ENCODE measurements at places on chromosomes 7 and 10.

- DNase-seq, result no peak
Measured at GRCh38 chr10:113213035-113213434, 263.0 kb downstream of the TCF7L2 start.

DNA sequence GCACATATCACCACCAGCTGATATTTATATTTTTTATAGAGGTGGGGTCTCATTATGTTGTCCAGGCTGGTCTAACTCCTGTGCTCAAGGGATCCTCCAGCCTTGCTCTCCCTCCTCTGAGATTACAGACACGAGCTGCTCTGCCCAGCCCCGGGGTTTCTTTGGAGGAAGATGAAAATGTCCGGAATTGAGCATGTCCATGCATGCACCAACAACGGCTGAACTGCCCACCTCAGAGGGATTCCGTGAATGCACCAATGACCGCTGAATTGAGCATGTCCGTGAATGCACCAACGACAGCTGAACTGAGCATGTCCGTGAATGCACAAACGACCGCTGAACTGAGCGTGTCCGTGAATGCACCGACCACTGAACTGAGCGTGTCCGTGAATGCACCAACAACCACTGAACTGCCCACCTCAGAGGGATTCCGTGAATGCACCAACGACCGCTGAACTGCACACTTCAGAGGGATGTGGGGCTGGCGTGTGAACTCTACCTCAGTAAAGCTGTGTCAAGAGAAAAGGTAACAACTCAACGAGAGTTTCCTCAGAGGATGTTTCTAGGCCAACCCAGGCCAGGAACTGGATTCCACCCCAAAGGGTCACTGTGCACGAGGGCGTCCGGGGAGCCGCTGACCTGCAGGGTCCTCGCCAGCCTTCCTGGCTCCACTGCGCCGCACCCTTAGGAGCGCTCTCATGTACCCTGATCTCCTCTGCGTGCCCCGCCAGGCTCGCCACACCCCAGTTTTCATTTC is 34.9 kb upstream of the INPP5A start:
- no peak for DNase-seq

- DNase-seq, result no peak
Measured at GRCh38 chr7:117848941-117849340, 24.3 kb downstream of the CTTNBP2 start.

GRCh38 chr10:26540601-26541000 is 102.5 kb downstream of the APBB1IP start:
- no peak for DNase-seq

DNA sequence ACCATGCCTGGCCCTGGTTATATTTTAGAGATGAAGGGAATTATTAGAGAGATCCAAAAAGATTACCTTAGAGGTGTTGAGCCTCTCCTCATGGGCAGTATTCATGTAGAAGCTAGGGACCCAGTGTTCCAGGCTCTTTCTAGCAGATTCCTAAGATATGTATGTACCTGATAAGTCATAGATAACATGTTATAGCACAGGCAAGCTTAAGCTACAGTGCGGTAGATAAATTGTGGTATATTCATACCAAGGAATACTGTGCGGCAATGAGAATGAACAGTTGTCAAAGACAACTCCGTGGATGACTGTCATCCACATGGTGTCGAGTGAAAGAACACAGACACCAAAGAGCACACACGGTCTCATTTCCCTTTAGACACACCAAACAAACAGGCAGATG is 53.1 kb downstream of the TACR2 start:
- DNase-seq, result no peak

GRCh38 chr7:152016947-152017346 is 8.5 kb upstream of the GALNT11 start:
- no peak for DNase-seq

GRCh38 chr7:107405559-107405958 is 64.3 kb upstream of the GPR22 start:
- DNase-seq, result no peak

- DNase-seq, result peak; percentile 1
Measured at GRCh38 chr7:144780071-144780608, 55.7 kb downstream of the TPK1 start.

DNA sequence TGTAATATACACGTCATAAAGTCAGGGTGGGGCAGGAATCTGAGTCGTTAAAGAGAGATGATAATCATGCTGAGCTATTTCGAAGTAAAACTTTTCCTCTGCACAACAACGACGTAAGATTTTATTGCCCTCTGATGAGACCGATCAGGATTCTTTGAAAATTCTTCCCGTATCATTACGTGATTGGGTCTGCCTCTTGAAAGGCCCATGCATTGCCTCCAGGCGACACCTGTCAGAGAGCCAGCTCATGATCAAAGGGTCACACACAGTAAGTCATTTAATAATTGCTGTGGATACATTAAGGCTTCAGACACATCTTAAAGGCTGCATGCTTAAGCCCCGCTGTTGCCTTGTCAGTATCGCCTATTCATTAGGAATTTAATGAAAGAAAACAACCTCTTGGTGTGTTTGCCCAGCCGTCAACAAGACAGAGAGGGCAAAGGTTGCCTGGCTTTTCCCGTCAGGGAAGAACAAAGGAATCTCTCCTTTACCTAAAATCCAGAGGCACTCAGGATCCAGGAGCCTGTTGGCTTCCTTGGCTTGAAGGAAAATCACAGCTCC is 189.0 kb upstream of the SH2B2 start:
- DNase-seq, result no peak

DNA sequence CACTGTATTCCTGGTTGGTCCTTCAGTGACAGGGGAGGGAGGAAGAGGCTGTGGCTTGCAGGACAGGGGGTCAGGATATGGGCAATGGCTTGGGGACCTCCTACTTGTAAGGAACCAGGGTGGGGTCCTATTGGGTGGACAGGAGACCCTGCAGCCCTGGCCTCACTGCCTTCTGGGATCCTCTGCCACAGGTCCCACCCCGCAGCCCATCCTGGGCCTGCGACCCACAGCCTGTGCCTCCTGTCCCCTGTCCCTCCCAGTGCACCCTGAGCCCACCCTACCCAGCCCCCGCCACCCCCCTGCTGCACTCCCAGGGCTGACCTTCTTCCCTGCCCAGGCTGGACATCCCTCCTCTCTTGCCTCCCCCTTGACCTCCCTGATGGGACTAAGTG is 58.7 kb upstream of the MYL10 start:
- DNase-seq, result no peak

GRCh38 chr7:152752200-152752912 is 7.2 kb upstream of the ACTR3B start:
- DNase-seq, result no peak

DNA sequence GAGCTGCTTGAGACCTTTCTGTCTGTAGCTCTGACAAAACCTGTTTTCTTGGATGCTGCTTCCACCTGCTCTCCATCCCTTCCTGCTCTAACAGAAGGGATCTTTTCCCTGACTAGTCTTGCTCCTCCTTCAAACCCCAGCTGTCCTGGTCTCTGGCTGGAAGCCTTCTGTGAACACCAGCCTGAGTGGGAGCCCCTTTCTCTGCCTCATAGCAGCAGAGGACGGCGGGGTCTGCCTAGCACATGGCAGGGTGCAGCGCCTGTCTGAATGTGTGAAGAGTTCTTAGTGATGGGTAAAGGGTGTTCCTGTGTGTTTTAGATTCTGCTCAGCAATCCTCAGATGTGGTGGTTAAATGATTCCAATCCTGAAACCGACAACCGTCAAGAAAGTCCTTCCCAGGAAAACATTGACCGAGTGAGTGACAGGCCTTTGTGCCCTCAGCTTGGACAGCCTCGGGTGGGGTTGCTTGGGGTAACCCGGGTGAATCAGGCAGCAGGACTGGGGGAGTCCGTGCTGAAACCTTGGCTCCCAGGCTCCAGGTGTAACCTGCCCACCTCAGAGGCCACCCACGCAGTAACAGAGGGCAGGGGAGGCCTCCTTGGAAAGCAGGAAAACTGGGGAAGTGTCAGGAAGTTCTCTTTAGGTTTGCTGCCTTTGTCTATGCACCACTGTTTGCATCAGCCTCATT is 34.1 kb downstream of the NUB1 start:
- no peak for DNase-seq

GRCh38 chr10:125248489-125248888 is 88.1 kb upstream of the CTBP2 start:
- DNase-seq, result no peak

DNA sequence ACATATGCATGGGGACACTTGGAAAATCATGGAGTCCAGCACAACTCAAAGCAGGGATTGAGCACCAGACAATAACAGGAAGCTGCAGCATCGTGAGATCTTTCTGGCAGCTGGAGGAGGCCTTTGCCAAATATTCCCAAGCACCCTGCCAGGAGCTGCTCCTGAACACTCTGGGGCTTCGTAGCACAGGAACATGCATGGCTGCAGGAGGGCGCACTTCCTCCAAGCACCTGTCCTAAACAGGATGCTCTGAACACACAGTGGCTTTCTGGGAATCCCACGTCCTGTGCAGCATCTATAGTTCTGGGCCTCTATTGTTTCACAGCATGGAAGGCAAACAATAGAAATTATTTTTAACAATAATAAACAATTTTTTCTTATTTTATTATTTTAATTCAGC is 4.1 kb downstream of the ABLIM1 start:
- no peak for DNase-seq

GRCh38 chr7:73437091-73437490 is 3.5 kb downstream of the FZD9 start:
- DNase-seq, result no peak

GRCh38 chr10:127918572-127918971 is 11.7 kb downstream of the PTPRE start:
- no peak for DNase-seq

DNA sequence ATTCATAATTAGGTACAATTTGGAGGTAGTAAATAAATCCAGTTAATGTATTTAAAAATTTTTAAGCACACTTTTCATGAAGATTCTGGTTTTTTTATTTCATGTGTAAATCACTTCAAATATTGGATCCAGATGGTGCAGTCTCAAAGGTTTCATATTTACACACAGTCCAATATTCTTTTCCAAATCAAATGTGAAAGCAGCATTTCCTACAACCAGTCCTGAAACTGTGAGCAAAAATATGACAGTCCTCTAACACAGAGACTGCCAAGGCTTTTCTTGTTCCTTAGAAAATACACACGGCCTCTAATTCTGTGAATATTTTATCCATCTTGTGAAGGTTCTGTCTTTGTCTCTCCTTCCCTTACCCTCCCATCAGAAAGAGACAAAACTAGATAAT is 645.9 kb downstream of the ARL4A start:
- no peak for DNase-seq

DNA sequence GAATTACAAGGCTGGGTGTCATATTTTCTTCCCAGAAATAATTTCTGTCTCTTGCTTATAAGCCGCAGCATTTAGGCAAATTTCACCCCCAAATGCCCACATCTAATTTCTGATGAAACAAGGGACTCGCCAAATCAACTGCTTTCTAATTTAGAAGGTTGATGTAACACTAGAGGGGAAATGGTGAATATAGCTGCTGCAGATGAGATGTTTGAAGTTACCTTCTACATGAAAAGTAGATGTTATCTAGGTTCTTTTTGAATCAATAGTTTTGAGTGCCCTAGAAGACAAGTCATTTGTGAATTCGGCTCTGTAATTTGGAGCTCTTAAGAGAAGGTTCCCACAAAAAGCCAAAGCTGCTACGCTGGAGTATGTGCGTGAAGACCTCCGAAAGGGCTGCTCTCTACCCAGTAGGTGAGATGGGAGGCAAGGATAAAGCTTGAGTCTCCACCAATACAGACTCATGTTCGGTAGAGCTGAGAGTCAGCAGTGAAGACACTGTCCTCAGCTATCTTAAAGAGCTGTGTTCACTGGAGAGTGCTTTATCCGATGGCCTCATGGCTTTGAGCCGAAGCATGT is 99.5 kb downstream of the FANK1 start:
- DNase-seq, result no peak

GRCh38 chr7:140981951-140982350 is 32.8 kb downstream of the MRPS33 start:
- no peak for DNase-seq

- no peak for DNase-seq
Measured at GRCh38 chr10:121597504-121598262, 561 bp downstream of the FGFR2 start.

DNA sequence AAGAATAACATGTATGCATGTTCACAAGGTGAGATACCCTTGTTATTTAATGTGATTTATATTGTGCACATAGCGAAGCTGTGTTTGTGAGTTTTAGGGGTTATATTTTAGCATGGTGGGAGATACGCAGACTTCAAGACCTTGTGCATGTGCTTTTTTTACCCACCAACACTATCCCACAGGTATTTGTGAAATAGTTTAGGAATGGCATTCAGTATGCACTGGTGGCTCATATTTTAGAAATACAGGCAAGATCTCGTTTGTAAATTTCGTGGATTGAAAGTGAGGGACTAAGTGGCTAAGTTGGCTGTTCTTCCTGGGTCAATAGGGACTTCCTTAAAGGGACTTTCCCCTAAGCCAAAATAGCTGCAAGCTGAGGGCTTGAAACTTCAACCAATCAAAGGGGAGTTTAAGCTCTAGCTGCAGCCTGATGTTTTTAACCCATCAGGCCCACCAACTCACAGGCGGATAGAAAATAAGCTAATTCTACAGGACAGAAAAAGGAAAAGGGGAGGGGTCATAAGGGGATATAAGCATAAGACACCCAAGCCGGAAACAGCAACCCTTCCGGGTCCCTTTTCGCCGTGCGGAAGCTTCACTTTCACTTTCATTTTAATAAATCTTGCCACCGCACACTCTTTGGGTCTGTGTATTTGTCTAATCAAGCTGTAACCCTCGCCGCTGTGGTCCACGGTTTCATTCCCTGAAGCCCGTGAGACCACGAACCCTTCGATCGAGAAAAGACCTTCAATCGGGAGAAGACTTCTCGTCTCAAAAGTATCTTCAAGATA is 291.0 kb downstream of the GPR158 start:
- DNase-seq, result no peak

DNA sequence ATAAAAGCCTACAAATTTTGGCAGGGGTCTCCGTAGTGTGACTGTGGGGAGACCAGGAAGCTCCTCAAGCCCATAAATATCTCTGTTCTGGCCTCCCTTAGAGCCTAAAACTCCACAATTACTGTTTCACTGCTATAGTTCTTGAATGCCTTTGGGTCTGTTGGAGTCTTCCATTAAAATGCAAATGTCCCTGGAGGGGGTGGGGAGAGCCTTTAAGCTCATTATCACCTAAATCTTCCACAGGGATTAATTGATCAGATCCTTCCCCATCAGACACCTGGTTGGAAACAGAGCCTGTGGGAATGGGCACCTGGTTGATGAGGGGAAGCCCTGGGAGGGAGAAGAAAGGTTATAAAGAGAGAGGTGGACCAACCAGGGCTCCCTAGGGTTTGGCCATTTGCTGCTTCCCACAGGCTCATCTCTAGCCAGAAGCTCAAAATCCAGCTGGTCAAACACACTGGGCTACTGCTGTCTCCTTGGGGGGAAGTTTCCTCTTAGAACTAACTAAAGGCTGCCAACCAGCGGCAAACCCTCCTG is 718.2 kb downstream of the LRMDA start:
- no peak for DNase-seq

DNA sequence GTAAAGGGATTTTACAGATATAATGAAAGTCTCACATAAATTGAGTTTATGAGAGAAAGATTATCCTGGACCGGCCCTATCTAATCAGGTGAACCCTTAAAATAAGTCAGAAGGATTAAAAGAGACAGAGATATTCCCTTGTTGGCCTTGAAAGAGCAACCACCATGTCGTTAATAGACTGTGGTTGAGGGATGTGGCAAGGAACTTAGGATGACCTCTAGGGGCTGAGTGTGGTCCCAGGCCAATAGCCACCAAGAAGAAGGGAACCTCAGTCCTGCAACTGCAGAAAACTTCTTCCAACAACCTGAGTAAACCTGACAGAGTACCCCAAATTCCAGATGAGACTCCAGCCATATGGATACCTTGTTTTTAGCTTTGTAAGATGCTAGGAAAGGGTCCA is 121.5 kb downstream of the POLR1F start:
- no peak for DNase-seq
